ENCODE measurements at places on chromosomes 7 and 10. TPM values are rescaled to one million over a fixed set of nuclear protein-coding genes. Genes with fewer than 3 reads are reported as not detected.

The CALHM3 gene
- 0.63 TPM for total RNA-seq

The SSBP1 gene
- total RNA-seq, result 309 TPM

The TRIM73 gene
- total RNA-seq, result 2.0 TPM

The STEAP1 gene
- total RNA-seq, result 13.4 TPM

The EPDR1 gene
- total RNA-seq, result 70.4 TPM

The GIMAP6 gene
- total RNA-seq, result not detected

The CLCN1 gene
- total RNA-seq, result not detected

The UCN3 gene
- total RNA-seq, result not detected

The OR6V1 gene
- not detected for total RNA-seq

The TMEM273 gene
- not detected for total RNA-seq

The ABCA13 gene
- 0.05 TPM for total RNA-seq

The CPVL gene
- 0.20 TPM for total RNA-seq

The ANKRD61 gene
- 0.38 TPM for total RNA-seq

The CFAP43 gene
- 0.17 TPM for total RNA-seq

The LIPK gene
- not detected for total RNA-seq

The EPO gene
- not detected for total RNA-seq

The CPA2 gene
- 0.08 TPM for total RNA-seq

The PDCD11 gene
- total RNA-seq, result 38.8 TPM

The SPDYE11 gene
- total RNA-seq, result not detected

The SLC39A12 gene
- not detected for total RNA-seq

The NUP42 gene
- total RNA-seq, result 24.7 TPM

The GPR141 gene
- total RNA-seq, result not detected

The IL15RA gene
- total RNA-seq, result 3.6 TPM

The CCDC3 gene
- total RNA-seq, result 0.94 TPM

The MRLN gene
- total RNA-seq, result not detected

The TAS2R41 gene
- total RNA-seq, result not detected

The MYOZ1 gene
- total RNA-seq, result not detected

The NEURL1 gene
- total RNA-seq, result 0.21 TPM

The BICC1 gene
- total RNA-seq, result 30.1 TPM

The PGAM2 gene
- not detected for total RNA-seq

The HOXA10 gene
- total RNA-seq, result 9.0 TPM

The HYAL4 gene
- 0.08 TPM for total RNA-seq

The AKR1B15 gene
- total RNA-seq, result 39.2 TPM

The NPFFR1 gene
- total RNA-seq, result not detected

The HSPA14 gene
- 46.5 TPM for total RNA-seq

The PRLHR gene
- not detected for total RNA-seq

The HPSE2 gene
- total RNA-seq, result not detected

The PAX2 gene
- total RNA-seq, result 0.18 TPM

The EMX2 gene
- total RNA-seq, result not detected

The MYH16 gene
- total RNA-seq, result 0.87 TPM

The OR2A5 gene
- total RNA-seq, result not detected

The DKK1 gene
- total RNA-seq, result 341 TPM

The SUGCT gene
- total RNA-seq, result 1.5 TPM

The MGMT gene
- total RNA-seq, result 7.2 TPM

The LRMDA gene
- total RNA-seq, result 4.1 TPM

The ERLIN1 gene
- total RNA-seq, result 54.5 TPM

The STEAP1B gene
- total RNA-seq, result 0.03 TPM

The CFAP69 gene
- 1.6 TPM for total RNA-seq

The COPG2 gene
- total RNA-seq, result 12.2 TPM

The CDH23 gene
- 2.0 TPM for total RNA-seq

The STEAP4 gene
- total RNA-seq, result not detected

The UBE2H gene
- 70.4 TPM for total RNA-seq

The KCNH2 gene
- total RNA-seq, result 0.43 TPM

The GHRHR gene
- not detected for total RNA-seq
